Fibroblast of upper back skin (primary cell): ENCODE measurements at places on chromosomes 11 and 22.
A peak's percentile ranks its signal among the peaks of the same experiment; 100 is the strongest.

- no peak for DNase-seq
Measured at GRCh38 chr22:31089160-31090100, 8.3 kb downstream of the SMTN start.

DNA sequence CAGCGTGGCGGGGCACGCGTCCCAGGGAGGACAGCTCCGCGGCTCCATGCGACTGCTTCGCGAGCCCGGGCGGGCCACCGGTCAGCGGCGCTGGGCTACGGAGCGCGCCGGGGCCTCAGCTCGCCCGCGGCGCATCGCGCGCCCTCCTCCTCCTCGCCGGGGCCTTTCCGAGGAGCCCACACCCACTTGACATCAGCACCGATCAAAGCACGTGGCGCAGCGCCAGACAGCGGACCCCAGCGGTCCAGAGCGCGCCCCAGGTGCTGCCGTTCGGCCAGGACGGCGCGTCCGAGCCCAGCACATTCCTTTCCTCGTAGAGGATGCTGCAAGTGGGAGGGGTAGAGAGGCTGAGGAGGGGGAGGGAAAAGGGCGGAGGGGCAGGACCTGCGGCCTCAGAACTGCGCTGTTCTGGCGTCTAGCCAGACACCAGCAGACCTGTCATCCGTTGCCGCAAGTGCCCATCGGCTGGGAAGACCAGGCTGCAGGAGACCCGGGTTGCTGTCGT, 88.6 kb downstream of the PLEKHA7 start:
- peak; percentile 6 for DNase-seq

DNA sequence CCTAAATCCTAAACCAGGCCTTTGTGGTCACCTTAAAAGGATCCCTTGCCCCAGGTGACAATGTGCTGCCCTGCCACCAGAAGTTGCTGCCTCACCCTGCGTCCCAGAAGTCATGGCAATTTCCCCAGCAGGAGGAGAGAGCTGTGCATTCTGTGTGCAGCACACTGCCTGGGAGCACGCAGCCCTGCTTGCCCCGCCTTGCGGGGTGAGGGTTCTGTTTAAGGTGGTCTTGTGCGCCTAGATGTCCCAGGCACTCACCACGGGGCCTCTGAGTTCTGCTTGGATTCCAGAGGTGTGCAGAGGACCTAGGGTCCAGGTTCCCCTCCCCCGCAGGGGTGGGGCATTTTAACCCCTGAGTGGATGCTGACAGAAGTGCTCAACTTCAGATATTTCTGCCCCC, 95.0 kb downstream of the GRAMD1B start:
- no peak for DNase-seq

GRCh38 chr11:103396237-103396636, 287.0 kb downstream of the DYNC2H1 start:
- DNase-seq = no peak

- peak; percentile 40 for DNase-seq
Measured at GRCh38 chr11:101456812-101457211, 127.0 kb downstream of the TRPC6 start.

- DNase-seq = no peak
Measured at GRCh38 chr11:827146-827896, 398 bp upstream of the CRACR2B start.

DNA sequence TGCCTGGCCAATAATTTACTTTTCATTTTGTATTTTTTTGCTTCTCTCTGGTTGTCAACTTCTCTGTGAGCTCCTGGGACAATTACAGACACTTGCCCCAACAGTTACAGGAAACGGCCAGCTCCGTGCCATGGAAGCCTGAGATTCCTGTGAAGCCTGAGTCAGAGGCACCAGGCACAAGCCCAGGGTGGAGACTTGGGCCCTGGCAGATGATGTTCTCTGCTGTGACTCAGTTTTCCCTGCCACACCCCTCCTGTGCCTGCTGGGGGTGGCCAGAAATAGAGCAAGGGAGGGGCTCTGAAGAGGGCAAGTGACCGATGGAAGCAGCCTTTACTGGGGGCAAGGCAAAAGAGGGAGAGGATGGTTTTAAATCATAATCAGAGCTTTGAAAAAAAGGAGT, 4.9 kb downstream of the ATP5MGL start:
- peak; percentile 80 for DNase-seq

DNA sequence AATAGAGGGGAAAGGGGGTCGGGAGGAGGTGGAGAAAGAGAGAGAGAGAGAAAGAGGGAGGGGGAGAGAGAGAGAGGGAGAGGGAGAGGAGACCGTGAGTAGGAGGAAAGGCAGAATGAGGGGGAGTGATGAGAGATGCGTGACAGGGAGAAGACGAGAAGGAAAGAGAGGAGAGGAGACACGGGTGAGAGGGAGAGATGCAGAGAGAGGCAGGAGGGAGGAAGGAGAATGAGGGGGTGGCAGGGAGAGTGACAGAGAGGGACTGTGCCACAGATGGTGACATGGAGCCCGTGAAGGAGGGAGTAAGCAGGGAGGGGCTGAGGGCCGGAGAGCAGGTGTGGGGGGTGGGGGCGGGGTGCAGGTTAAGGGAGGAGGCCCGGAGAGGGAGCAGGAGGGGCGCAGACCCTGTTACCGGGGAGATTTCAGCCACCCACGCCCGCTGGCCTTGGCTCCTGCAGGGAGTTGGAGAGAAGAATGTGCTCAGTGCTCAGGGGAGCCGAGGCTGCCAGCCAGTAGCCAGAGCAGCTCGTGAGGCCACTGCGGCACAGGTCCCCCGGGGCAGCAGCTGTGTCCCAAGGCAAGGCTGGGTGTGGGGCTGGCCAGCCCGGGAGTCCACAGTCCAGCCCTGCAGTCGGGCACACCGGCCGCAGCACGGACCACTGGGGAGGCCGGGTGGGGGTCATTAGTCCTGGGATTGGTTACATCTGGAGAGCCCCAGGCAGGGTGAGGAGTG, at the start of gene SSTR3:
TSS of gene SSTR3 (minus strand) at position 304 of the 733 bp plus-strand sequence. CDS start 4,674 bp downstream, outside the sequence.
- DNase-seq = no peak

DNA sequence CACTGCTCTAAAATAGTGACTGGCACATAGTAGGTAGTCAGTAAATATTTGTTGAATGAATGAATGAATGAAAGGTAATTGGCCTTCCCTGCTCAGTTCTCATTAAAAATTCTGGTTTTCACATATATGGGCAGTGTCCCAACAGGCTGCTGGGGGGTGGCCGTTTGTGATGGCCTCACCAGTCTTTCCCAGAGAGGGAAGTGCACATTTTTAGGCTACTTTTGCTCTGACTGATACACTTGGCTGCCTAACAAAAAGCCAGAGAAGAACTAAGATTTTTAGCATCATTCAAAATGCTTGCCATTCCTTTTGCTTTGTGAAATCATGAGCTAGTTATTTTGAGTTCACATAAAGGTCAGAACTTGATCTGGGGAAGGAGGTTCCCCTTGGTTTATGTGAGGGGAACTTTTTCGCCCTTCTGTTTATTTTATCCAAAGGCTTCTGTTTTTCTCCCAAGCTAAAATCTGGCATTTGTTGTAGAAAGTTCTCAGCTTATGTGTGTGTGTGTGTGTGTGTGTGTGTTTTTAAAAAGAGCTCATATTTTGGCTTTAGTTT, 83.1 kb downstream of the PTPRJ start:
- DNase-seq = peak; percentile 97

GRCh38 chr11:15707971-15708370, 593.2 kb downstream of the INSC start:
- no peak for DNase-seq

- no peak for DNase-seq
Measured at GRCh38 chr22:44205516-44206329, 25.0 kb downstream of the PARVG start.

DNA sequence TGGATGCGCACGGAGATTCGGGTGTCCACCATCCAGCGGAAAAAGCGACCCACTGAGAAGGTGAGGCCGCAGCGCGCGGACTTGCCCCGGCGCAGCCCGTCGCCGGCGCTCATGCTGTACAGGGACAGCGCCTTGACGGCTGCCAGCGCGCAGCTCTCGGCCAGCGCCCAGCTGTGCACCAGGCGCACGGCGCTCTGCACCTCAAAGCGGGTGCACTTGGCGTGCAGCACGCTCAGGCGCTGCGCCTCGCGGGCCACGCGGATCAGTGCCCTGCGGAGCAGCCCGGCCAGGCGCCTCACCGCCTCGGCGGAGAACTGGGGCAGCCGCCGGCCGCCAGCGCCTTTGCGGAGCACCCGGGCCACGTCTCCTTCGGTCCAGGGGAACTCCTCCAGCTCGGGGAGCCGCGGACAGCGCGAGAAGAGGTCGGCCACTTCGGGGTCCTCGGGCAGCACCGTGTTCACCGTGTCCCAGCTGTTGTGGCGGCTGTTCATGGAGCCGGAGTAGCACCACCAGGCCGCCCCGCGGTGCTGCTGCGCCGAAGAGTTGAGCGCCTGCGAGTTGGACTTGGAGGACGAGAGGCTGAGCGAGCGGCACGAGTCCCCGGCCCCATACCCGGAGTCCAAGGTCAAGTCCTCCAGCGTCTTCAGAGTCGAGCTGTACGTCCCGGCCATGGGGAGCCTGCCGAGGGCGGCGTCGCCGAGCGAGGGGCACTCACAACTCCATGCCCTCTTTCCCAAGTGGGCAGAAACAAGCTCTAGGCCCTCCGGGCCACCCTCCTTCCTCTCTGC, 703 bp downstream of the ABTB2 start:
- DNase-seq = no peak

DNA sequence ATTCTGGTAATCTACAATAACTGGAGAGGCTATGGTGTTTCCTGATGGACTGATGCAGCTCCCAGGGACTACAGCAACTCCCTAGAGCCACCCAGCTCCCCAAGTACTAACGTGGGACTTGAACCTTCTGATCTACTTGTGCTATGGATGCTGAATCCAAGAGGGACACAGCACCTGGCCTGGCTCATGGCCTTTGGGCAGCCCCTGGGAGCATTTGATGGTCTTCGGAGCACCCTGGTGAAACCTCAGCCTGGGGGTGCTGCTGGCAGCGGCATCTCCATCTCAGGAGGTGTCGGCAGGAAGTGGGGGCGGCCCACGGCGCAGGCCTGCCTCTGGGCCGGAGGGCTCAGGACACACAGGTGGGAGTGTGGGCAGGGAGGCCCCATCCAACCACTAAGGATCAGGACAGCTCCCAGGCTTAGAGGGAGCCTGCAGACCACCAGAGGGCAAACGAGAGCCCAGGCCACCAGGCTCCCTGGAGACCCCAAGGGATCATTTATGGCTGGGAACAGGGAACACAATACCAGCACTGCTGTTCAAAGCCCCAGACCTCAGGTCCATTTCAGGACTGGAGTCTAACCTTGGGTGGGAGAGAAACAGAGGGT, 8.7 kb downstream of the EHD1 start:
- no peak for DNase-seq

GRCh38 chr22:33875316-33875715, 45.0 kb downstream of the LARGE1 start:
- DNase-seq = no peak

DNA sequence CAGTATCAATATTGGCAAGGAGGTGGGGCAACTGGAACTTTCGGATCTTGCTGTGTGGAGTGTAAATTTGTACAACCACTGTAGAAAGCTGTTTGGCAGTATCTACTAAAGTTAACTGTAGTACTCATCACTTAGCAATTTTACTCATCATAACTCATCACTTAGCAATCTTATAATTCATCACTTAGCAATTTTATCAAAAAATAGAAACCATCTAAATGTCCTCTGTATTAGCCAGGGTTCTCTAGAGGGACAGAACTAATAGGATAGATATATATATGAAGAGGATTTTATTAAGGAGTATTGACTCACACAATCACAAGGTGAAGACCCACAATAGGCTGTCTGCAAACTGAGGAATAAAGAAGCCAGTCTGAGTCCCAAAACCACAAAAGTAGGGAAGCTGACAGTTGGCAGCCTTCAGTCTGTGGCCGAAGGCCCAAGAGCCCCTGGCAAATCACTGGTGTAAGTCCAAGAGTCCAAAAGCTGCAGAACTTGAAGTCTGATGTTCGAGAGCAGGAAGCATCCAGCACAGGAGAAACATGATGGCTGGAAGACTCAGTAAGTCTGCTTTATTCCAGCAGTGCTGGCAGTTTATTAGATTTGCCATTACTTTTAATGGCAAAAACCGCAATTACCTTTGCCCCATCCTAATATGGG, 92.9 kb upstream of the USP47 start:
- peak; percentile 34 for DNase-seq

GRCh38 chr22:24407278-24407665, 20.1 kb upstream of the ADORA2A start:
- DNase-seq = no peak

GRCh38 chr11:124075841-124076651, 34.9 kb upstream of the OR10G7 start:
- no peak for DNase-seq

GRCh38 chr22:26527574-26528465, 15.5 kb upstream of the TFIP11 start:
- no peak for DNase-seq

DNA sequence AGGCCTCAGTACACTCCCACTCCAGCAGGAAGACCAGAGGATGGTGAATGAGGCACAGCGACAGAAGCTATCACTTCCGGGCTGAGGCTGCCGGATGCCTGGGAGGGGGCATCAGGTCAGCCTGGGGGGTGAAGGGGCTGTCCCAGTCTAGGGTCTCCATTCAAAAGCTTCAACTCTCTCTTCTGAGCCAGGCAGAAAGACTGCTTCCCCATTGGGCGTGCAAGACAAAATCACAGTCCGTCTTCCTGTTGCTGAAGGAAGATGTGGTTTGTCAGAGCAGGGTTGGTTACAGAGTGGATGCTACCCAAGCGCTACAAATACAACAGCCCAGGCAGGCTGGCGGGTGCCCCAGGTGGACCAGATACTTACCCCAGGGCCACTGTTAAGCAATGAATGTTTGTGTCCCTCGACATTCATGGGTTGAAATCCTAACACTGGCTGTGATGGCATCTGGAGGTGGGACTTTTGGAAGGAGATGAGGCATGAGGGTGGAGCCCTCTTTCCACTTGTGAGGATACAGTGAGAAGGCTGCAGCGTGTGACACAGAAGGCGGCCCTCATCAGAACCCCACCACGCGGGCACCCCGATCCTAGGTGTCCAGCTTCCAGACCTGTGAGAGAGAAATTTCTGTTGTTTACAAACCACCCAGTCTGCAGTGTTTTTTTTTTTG, 12.0 kb downstream of the UPK3A start:
- no peak for DNase-seq

DNA sequence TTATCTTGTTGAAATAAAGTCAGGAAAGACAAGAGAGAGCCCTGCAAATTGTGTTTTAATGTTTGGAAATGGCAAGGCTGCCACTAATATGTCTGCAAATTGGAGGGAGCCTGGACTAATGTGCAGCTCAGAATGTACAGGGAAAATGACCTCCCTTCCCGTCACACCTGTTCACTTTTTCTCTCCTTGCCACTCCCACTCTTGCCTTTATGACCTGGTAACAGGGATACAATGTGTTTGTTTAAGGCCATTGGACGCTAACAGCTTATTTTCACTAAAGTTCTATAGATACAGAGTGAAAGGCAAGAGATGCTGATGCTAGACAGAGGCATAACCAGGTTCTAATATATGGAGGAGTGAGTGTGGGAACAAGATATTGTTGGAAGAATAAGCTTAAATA, 203.9 kb downstream of the RAB38 start:
- DNase-seq = no peak

GRCh38 chr11:72652873-72653630, 21.2 kb downstream of the PDE2A start:
- no peak for DNase-seq

DNA sequence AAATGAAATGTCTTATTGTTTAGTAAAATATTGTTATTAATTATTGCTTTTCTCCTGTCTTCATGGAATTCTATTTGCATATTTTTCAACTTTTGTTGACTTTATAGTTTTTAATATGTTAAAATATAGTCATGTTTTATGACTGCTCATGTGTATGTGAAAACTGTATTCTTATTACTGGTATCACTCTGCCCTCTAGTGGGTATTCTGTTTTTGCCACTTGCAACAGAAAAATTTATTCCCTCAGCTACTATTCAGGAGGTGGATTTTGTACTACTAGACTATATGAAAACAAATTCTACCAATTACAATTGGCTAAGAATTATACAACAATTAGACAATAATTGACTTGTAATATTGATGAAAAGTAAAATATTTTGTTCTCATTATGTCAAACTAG, 45.0 kb downstream of the OR4C6 start:
- peak; percentile 0 for DNase-seq
